ENCODE measurements at places on chromosomes 7 and 10.

- no peak for DNase-seq
These were observed 8.2 kb upstream of the CLIP2 start for GRCh38 chr7:74280985-74281384.

- no peak for DNase-seq
These were observed 55.8 kb downstream of the LRMDA start for GRCh38 chr10:75487087-75487754.

GRCh38 chr10:96826438-96826837, 5.7 kb upstream of the LCOR start:
- no peak for DNase-seq

DNA sequence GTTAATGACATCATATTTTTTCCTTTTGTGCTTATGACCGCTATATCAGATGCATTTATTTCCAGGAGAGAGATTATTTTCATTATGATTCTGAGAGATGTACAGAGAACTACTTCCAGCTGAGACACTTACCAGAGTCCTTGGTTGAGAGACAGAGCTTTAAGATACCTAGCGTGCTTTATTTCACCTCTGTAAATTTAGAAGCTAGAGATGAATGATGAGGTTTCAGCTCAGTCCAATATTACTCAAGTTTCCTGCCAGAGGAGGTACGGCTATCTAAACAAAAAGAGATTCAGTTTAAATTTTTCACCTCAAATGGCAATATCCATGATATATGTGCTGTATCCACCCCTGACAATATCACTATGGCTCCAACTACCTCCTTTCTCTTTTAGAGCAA, 182.6 kb upstream of the FAM3C start:
- no peak for DNase-seq

- no peak for DNase-seq
These were observed 41.8 kb upstream of the SEMA3A start for GRCh38 chr7:84236398-84236797.

DNA sequence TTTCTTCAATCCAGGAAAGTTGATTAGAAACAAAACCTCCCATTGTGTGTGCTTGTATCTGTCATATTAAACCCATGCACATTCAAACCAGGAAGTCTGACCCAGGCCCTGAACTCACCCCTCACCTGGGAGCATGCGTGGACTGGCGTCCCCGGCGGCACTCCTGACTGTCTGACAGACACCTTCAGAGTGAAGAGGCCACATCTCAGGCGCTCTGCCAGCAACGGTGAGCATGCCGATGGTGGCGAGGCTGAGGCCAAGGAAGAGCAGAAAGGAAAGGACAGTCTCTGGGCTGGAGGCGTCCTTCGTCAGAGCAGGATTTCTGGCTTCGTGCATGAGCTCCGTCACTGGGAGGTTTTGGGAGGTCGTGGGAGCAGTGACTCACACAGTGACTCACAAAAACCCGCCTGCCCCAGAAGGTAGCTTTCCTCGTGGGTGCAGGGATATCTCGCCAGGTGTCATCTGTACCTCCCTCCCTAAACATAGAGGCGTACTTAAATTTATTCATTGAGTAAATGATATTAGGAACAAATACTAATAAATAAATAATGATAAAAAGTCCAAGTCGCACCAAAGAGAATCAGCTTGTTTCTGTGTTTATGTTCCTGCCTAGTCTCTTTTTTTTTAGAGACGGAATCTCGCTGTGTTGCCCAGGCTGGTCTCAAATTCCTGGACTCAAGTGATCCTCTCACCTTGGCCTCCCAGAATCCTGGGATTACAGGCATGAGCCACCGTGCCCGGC, 13.5 kb downstream of the IQCE start:
- DNase-seq, result no peak

GRCh38 chr10:3931224-3931623, 146.2 kb upstream of the KLF6 start:
- DNase-seq, result no peak

- no peak for DNase-seq
These were observed 42.7 kb downstream of the VWDE start for GRCh38 chr7:12360948-12361347.

- no peak for DNase-seq
These were observed 237.7 kb downstream of the WDR37 start for GRCh38 chr10:1293636-1294435.

DNA sequence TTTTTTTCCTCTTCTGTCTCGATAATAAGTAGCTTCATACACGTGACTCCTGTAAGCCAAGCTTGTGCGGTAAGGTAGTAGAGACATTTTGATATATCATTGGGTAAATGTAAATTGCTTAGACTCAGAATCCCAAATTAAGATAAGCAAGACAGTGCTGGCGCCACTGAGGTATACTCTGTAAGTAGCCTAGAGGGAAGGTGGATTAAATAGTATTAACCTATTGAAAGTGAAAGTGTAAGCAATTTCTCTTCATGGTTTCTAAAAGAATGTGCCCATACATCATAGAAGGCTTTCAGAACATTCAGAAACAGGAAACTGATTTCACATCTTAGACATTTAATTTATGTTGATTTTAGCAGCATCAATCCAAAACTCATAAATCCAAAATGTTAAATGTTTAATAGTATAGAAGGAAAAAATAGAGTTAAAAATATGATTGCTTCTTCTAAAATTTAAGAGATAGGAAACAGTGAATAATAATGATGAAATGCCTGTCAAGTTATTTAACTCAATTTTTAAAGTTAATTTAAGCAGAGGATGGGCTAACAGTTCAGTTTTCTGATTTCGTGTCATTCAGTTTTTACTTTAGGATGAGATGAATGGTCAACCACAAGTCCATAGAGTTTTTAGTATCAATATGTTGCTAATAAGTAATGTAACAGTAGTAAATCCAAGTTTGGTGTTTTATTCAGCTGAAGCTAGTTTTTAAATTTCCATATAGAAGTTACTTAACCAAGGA, 36.8 kb downstream of the LRRC72 start:
- DNase-seq, result no peak

- DNase-seq, result no peak
These were observed 1.7 kb downstream of the ADAM8 start for GRCh38 chr10:133274751-133275683.

- no peak for DNase-seq
These were observed 47.9 kb downstream of the PIP4K2A start for GRCh38 chr10:22666287-22667092.

- DNase-seq, result no peak
These were observed 149.1 kb upstream of the PRKCQ start for GRCh38 chr10:6729071-6729774.

DNA sequence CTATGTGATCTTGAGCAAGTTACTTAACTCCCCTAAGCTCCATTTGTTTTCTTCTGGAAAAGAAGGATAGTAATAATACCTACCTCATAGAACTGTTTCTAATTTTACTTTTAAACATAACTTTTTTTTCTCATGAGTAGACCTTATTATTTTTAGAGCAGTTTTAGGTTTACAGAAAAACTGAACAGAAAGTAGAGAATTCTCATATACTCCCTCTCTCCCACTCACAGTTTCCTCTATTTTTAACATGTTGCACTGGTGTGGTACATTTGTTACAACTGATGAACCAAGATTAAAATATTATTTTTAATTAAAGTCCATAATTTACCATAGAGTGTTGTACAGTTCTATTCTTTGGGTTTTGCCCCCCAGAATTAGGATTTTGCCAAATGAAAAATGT, 221.3 kb upstream of the CSTF2T start:
- DNase-seq, result no peak

DNA sequence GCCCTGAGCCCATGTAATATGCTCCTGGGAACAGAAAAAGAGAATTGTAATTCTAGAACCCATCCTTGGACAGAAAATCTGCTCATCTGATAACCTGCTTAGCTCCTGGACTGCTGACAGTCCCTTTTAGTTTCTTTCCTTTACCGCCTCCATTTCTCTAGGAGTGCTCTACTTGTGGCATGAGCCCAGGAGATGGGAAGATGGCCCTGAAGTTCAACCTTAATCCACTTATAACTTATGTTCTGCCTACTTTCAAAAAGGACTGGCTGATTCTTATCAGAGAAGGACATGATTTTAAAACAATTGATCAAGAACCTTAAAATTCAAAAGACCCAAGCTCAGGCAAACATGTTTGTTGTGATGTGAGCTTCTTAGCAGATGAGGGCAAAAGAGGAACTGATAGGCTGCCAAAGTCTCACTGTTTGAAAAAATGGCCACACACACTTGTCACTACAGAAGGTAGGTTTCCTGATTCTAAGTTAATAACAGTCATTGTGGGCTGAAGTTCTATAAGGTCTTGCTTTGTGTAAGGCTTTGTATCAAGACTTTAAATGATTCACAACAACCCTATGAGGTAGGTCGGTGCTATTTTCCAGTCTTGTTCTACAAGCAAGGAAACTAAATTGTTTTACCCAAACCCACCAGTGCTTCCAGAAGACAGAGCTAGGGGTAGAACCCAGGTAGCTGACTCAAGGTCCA, 94.3 kb upstream of the AFAP1L2 start:
- DNase-seq, result no peak

DNA sequence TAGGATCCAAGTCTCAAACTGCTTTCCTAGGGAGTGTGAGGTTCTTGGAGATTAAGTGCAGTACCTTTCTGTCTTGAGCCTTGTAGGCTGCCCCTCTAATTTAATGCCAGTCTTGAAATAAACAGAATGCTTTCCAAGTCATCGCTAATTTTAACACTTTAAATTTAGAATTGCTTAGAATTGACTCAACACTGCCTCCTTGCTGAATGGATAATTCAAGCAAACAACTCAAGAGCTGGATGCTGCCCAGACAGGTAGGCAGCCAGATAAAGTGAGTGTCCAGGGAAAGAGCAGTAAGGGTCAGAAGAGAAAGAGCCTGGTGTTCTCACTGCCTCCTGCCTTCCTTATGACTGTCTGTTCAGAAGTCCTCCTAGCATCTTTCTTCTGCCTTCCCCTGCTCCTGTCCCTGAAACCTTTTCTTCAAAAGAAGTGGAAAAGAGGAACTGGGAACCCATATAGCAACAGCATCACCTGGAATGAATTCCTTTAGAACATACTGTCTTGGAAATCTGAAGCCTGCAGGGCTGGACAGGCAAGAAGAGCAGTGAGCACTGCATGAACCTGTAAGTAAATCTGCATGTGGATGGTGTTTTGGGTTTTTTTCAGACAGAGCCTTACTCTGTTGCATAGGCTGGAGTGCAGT, 3.1 kb upstream of the GOT1 start:
- no peak for DNase-seq
